ENCODE measurements at places on chromosomes 11 and 22.

DNA sequence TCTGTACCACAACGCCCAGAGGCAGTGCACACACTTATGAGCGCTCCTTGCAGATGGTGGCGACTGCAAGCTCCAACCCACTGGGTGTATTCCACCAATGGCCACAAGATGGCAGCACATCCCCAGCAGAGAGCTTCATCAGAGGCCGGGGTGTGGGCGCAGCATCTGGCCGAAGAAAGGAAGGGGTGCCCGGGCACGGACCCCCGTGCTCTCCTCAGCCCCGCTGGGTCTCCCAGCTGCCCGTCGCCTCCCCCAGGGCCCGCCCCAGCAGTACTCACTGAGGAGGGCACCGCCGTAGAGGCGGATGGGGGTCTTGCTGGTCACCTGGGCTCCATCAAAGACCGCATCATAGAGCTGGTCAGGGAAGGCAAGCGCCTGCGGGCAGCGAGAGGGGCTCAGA is 14.2 kb downstream of the TP53I11 start:
- DNase-seq: peak; percentile 76

GRCh38 chr11:44361813-44362212 is 51.9 kb upstream of the ALX4 start:
- DNase-seq: peak; percentile 18

- no peak for DNase-seq
These were observed 52.8 kb downstream of the CYTH4 start for GRCh38 chr22:37334859-37335805.

DNA sequence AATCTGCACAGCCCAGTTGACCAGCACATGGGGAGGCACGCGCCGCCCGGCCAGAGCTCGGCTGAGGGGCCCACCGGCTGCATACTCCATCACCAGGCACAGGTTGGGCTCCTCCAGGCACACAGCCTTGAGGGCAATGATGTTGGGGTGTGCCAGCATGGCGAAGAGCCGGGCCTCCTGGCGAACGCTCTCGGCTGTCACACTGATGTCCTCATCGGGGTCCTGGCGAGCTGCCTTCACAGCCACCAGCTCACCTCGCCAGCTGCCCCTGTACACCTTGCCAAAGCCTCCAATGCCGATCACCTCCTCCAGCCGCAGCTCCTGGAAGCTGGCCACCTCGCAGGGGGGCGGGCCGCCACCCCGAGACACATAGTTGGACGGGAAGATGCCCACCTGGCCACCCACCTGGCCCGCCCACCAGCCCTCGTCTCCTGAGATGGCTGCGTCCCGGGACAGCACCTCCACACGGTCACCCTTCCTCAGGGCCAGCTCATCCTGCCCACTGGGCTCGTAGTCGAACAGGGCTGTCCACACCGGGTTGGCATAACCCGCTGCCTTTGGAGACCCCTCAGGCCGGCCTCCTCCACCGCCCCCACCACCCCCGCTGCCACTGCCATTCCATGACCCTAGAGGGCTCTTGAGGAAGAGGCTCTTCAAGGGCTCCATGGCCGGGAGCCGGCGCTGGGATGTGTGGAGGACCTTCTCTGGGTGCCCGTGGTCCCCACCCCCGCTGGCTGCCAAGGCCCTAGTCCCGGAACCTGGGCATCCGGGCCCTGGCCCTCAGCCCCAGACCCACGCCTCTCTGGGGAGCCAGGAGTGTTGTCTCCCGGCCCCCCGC is 711 bp downstream of the MAP3K11 start:
- no peak for DNase-seq

GRCh38 chr11:85040166-85040565 is 587.0 kb downstream of the DLG2 start:
- no peak for DNase-seq

GRCh38 chr11:60183591-60184205 is 815 bp upstream of the MS4A6A start:
- no peak for DNase-seq

GRCh38 chr11:70915158-70915985 is 337.0 kb downstream of the SHANK2 start:
- DNase-seq: peak; percentile 22
